HTR-8/SVneo (cell line): ENCODE measurements at places on chromosomes 13 and 19.

DNA sequence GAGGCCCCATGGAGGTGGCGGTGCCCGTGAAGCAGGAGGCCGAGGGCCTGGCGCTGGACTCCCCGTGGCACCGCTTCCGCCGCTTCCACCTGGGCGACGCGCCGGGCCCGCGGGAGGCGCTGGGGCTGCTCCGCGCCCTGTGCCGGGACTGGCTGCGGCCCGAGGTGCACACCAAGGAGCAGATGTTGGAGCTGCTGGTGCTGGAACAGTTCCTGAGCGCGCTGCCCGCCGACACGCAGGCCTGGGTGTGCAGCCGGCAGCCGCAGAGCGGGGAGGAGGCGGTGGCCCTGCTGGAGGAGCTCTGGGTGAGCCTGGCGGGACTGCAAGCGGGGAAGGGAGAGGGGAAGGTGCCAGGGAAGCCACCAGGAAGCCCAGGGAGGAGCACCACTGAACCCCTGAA is 5.8 kb downstream of the ZNF444 start:
- DNase-seq, result no peak

GRCh38 chr13:79307866-79308298 is 98.2 kb downstream of the RBM26 start:
- no peak for DNase-seq

DNA sequence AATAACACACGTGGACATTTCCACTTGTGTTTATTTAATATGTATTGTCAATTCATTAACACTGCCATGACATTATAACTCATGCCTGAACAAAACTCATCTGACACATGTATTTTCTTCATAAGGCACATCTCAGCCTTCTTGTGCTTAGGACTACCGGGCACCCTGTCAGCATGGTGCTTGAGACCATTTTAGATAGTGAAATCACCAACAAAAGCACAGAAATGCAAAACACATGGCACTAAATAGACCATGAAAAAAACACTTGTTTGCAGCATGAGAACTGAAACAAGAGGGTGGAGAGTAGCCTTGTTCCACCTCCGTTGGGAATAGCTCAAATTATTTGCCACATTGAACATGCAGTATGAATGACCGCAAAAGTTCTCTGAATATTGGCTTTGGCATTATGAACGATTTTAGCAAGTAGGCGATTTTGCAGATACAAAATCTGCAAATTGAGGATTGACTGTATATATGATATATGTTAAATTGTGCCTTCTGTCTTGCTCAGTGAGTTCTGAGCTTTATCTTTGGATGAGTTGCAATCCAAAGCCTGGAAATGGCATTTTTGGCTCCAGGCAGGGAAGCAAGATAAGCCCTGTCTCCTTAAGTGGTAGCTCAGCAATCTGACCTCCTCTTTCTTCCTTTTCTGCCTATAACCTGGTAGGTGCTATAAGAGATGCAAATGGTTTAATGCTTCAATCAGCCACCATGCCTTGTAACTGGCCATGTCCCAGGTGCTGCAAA is 328.2 kb downstream of the HS6ST3 start:
- no peak for DNase-seq

GRCh38 chr19:3462991-3463713 is 17.2 kb downstream of the SMIM24 start:
- DNase-seq, result no peak

DNA sequence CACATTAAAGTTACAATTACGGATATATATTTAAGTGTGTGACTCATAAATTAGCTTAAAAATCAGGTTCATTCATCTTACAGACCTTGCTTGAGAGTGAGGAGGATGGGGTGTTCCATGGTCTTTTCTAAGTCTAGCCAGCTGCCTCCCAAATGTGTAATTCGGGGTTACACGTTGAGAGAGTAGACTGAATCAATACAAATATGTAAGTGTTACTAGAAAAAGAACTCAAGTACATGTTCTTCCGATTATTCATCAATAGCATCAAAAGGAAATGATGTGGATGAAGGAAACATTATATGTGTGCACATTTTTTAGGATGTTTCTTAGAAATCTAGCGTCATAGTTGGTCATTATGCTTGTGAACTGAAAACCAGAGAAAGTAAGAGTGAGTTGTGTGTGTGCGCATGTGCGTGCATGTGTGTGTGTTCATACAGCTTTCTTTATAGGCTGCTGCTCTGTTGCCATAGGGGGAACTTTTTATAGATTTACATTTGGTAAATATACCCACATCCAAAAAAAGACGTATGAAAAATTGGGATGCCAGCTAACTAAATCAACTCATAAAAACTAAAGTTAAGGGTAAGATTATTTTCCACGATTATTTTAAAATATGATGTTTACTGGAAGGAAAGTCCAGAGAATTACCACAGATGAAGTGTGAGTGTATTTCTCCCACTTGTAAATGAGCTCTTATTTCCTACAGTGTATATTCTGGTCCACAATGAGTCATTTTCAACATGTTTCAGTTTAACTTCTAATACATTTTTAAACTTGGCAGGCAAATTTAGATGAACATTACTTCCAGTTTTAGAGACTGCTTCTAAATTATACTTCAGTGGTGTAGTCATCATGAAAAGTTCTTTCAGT is 82.4 kb downstream of the PIBF1 start:
- no peak for DNase-seq

- no peak for DNase-seq
Measured at GRCh38 chr19:38287604-38288003, 16.4 kb upstream of the C19orf33 start.
